Effector memory CD8-positive, alpha-beta T cell (primary cell): ENCODE measurements at places on chromosomes 7 and 10.

- DNase-seq = no peak
These were observed 484.0 kb upstream of the FZD8 start for GRCh38 chr10:36126076-36126475.

DNA sequence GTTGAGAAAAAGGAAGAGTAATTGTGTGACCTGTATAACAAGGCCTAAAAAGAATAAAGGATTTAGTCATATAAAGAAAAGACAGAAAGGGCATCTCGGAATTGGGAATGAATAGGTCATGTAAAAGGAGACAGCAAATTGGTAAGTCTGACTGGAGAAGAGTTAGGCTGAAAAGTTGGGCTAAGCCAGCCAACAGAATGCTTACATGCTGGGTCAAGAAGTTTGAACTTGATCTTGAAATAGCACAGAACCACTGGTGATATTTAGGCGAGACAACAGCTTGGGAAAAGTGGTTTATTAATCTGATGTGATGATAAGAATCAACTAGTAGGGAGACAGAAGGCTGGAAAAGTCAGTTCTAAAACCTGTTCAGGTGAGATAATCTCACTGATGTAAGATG, 4.8 kb downstream of the IDE start:
- no peak for DNase-seq

DNA sequence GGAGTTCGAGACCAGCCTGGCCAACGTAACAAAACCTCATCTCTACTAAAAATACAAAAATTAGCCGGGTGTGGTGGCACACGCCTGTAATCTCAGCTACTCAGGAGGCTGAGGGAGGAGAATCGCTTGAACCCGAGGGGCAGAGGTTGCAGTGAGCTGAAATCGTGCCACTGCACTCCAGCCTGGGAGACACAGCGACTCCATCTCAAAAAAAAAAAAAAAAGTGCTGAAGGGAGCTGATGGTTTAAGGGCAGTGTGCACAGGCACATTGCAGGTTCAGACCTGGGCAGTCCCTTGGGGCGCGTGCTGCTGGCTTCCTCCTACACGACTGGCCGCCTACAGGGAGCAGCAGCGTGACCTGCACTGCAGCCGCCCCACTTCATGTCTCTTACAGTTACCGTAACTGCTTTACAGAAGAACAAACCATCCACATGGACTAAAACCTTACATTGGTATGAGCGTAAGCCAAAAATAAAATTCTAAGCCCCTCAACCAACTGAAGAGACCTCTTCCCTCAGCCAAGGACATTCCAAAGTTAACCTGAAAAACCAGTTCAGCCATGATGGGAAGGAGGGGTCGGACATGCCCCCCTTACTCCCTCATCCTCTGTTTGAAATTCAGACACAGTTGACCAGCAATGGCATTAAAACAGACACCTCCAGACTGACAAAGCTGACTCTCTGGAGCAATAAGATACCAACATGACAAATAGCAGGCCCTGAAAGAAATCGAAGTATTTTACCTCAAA, 262.2 kb downstream of the ZMYND11 start:
- no peak for DNase-seq

- no peak for DNase-seq
These were observed 45.6 kb upstream of the LRRC4 start for GRCh38 chr7:128076796-128077271.

DNA sequence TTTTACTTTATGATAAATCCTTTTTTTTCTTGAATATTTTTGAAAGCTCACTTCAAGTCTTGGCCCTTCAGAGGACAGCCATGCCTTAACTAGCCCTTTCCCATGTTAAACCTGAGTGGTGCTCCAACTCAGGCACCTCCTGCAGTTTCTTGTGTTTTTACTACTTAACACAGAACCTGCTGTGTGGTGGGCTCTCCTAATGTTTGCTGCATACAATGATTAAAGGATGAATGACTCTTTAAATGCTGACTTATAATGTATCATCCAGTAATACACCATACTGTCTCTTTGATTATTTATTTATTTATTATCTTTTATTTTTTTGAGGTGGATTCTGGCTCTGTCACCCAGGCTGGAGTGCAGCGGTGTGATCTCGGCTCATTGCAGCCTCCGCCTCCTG, 179.4 kb downstream of the SEMA3E start:
- DNase-seq = no peak

GRCh38 chr10:92407305-92408016, 116.5 kb downstream of the MARCHF5 start:
- DNase-seq = no peak

- DNase-seq = no peak
These were observed 194.0 kb downstream of the HDAC9 start for GRCh38 chr7:18689551-18689950.

DNA sequence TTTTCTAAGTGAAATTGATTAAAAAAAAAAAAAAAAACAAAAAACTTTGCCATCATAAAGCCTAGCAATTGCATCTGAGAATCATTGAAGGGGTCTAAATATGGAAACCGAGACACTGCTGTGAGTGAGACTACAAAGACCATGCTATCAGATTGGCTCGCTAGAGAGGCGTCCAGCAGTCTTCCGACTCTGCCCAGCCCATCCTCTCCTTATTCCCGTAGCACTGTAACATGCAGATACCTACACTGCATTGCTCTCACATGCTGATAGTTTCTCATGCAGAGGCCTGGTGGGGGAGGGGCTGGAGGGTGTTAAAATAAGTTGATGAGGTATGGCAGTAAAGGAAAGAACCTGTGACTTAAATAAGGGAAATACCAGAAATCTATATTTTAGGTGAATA, 130.7 kb downstream of the NRF1 start:
- DNase-seq = no peak

- no peak for DNase-seq
These were observed 179.1 kb upstream of the STEAP4 start for GRCh38 chr7:88485821-88486220.

- no peak for DNase-seq
These were observed 42.0 kb downstream of the PRF1 start for GRCh38 chr10:70560511-70560941.

DNA sequence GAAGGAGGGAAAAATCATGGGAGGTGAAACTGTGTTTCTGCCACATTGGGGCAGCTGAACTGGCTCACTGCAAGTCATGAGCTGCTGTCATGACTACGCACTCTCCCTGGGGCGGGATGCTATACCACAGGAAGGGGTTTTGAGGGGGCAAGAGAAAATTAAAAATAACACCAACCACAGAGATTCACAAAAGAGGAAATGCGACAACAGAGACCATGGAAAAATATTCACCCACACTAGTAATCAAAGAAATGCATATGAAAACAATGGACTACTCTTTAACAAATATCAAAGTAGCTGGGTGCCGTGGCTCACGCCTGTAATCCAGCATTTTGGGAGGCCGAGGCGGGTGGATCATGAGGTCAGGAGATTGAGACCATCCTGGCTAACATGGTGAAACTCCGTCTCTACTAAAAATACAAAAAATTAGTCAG, 65.2 kb upstream of the TM9SF3 start:
- DNase-seq = peak; percentile 60

DNA sequence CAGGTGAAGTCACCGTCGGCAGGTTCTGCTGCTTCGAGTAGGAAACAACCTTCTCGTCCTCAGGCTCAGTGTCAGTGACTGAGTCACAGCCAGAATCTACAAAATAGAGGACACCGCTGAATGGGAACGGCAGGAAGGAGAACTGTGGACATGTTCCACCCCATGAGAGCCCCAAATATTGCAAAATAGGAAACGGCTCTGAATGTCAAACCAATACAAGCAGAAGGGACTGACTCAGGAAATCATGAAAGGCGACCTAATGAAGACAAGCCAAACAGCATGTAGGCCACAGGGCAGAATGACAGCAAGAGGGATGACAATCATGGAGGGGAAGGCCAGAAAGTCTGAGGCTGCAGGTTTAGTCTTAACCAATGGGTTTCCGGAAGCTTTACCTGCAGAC, 63.5 kb downstream of the PIK3AP1 start:
- no peak for DNase-seq

DNA sequence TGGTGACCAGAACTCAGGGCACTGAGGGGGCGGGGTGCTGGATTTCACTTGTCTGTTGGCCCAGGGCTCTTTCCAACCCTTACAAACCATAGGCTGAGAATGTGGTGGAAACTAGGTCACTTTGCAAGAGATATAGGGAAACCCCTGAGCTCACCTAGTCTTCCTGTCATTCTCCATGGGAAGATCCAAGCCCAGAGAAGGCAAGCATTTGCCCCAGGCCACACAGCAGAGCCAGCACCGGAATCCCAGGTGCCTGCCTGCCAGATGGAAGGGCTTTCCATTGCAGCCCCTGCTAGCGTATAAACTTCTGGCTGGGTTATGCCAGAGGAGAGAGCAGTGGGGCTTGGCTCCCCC, 427 bp downstream of the PYROXD2 start:
- DNase-seq = no peak

- no peak for DNase-seq
These were observed 79.0 kb upstream of the EMX2 start for GRCh38 chr10:117463545-117463920.

DNA sequence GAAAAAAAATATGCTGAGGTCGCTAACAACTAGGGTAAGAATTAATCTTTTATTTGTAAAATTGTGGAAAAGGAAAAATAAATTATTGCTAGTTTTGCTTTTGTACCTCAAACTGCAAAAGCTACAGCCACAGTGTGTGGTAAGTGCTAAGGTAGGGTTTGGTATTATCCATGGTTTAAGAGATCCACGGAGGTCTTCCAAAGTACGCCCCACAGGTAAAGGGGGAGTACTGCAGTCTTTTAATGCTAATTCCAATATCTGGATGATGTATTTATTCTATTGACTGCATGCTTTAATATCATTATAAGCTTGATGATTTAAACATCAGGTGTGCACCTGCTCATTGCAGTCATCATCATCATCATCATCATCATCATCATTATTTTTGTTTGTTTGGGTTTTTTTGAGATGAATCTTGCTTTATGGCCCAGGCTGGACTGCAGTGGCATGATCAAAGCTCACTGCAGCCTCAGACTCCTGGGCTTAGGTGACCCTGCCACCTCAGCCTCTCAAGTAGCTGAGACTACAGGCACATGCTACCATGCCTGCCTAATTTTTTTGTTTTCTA, 38.4 kb upstream of the BMS1 start:
- DNase-seq = no peak

- no peak for DNase-seq
These were observed 55.8 kb upstream of the ITGA8 start for GRCh38 chr10:15775513-15775912.

- DNase-seq = no peak
These were observed 10.0 kb upstream of the PRPS1L1 start for GRCh38 chr7:18037609-18038008.

GRCh38 chr10:43340619-43341018, 30.8 kb upstream of the FXYD4 start:
- no peak for DNase-seq

DNA sequence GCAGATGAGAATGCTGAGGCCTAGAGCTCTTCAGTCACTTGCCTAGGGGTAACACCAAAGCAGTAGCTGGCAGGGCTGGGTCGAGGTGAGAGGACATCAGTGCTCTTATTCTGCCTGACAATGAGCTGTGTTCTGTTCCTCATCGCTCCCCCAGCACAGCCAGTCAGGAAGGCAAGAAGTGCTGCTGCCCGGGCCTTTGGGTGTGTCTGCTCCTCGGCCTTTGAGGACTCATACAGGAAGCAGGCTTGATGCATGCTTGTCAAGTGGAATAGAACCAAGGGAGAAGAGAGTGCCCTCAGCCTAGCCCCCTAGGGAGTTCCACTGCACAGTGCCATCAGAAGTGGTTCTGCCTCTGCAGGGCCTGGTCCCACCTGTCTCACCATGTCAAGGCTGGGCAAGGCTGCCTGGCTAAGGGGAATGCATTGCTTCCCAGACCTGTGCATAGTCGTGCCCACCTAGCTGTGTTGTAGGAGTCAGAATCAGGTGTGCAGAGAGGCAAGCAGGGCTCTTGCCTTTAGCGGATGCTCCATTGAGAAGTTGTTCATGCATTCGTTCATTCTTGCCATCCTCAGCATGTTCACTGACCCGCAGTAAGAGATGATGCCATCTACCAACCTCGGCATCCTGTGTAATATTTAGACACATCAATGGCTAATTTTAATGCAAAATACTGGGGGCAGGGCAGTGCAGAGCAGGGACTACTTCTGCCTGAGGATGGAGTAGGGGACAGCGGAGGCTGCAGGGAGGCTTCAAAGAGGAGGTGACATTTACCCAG, 156.6 kb downstream of the RPS24 start:
- DNase-seq = no peak
